Transverse colon (tissue), 4 donors: ENCODE measurements at places on chromosomes 1 and 21. TPM values are rescaled to one million over a fixed set of nuclear protein-coding genes. Genes with fewer than 3 reads are reported as not detected.

The SPRR2G gene
- total RNA-seq, result not detected

The KRTAP21-2 gene
- total RNA-seq, result not detected

The CFHR4 gene
- not detected for total RNA-seq

The KIF26B gene
- total RNA-seq, result 0.41 TPM

The EDARADD gene
- total RNA-seq, result not detected

The RIIAD1 gene
- total RNA-seq, result not detected

The PGLYRP3 gene
- not detected for total RNA-seq

The NT5C1A gene
- not detected for total RNA-seq

The APP gene
- 1,291 TPM for total RNA-seq

The BCL2L15 gene
- total RNA-seq, result 51.3 TPM

The LYPD8 gene
- 585 TPM for total RNA-seq

The SH3GLB1 gene
- 52.5 TPM for total RNA-seq

The ELF3 gene
- 1,486 TPM for total RNA-seq

The CFAP74 gene
- not detected for total RNA-seq

The CD164L2 gene
- total RNA-seq, result not detected

The ACTL8 gene
- total RNA-seq, result not detected

The SSR2 gene
- 275 TPM for total RNA-seq

- H3K27me3 ChIP-seq, result no peaks in the 10 kb centered on the region
- no peak overlapping the region for H3K4me3 ChIP-seq
- no peak overlapping the region for H3K27ac ChIP-seq
- peaks cover 54% of the 10 kb centered on the region for H3K4me1 ChIP-seq
- no peaks in the 10 kb centered on the region for H3K36me3 ChIP-seq
Measured at GRCh38 chr1:62722796-62723195, 34.6 kb upstream of the DOCK7 start.

- no peaks in the 10 kb centered on the region for H3K36me3 ChIP-seq
- H3K27me3 ChIP-seq, result peaks cover 47% of the 10 kb centered on the region
- DNase-seq, result peak; percentile 7
- no peak overlapping the region for H3K27ac ChIP-seq
- H3K4me1 ChIP-seq, result peaks cover 5% of the 10 kb centered on the region
Measured at GRCh38 chr1:3663999-3664699, 11.8 kb downstream of the TP73 start.

GRCh38 chr1:69315823-69316222 is 251.9 kb upstream of the LRRC7 start:
- no peaks in the 10 kb centered on the region for H3K4me1 ChIP-seq
- no peak overlapping the region for H3K27ac ChIP-seq
- no peaks in the 10 kb centered on the region for H3K27me3 ChIP-seq
- H3K36me3 ChIP-seq, result no peaks in the 10 kb centered on the region

- DNase-seq, result peak; percentile 50
- H3K4me1 ChIP-seq, result peaks cover 46% of the 10 kb centered on the region
- no peaks in the 10 kb centered on the region for H3K36me3 ChIP-seq
- no peaks in the 10 kb centered on the region for H3K27me3 ChIP-seq
- peak overlapping the region; percentile 91 for H3K27ac ChIP-seq
- no peak overlapping the region for H3K4me3 ChIP-seq
Measured at GRCh38 chr1:28249013-28249865, 10.1 kb upstream of the SESN2 start.

DNA sequence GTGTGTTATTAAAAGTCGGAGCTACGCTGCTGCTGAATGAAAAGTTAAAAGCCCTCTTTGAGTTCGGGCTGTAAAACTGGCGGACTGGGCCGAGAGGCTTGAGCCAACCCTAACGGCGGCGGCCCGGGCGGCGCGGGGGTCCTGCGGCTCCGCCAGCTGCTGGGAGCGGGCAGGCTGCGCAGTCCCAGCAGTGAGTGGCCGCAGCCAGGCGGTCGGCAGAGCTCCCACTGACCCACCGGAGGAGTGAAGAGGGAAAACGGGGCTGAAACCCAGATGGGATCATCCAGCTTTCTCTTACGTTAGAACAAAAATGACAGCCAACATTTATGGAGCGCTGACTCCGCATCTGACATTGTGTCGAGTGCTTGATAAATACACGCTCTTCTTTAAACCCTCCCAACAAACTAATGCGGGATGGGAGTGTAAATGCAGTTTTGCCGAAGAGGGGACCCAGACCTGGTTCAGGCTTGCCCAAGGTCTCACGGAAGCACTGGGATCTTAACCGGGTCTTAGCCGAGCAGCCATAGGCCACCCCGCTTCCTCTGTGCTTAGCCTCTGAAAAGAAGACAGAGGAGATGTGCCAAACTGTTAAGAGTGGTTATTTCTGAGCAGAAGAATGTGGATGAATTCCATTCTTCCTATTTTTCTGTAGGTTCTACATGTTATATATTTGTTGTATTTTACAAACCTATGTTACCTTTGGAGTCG is 3.5 kb downstream of the GRHL3 start:
- no peak for DNase-seq
- peaks cover 23% of the 10 kb centered on the region for H3K4me1 ChIP-seq
- H3K27me3 ChIP-seq, result peaks cover 37% of the 10 kb centered on the region
- peak overlapping the region; percentile 46 for H3K4me3 ChIP-seq

- no peaks in the 10 kb centered on the region for H3K4me1 ChIP-seq
- H3K4me3 ChIP-seq, result no peak overlapping the region
- no peaks in the 10 kb centered on the region for H3K27me3 ChIP-seq
Measured at GRCh38 chr1:172602706-172603105, 56.2 kb upstream of the FASLG start.

DNA sequence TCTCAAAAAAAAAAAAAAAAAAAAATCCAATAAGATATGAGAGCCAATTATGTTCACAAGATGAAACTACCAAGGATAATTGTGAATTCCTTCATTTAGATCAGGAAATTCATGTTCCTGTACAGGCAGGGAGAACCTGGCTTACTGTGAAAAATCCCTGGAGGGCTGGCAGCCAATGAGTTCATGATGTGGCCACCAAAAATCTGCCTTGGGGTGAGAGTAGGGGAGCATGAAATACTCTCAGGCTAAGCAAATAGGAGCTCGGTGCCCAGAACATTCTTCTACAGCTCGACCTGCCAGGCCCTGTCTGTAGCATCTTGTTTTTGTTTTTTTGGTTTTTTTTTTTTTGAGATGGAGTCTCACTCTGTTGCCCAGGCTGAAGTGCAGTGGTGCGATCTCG is 50.1 kb downstream of the PIK3CD start:
- H3K4me3 ChIP-seq, result no peak overlapping the region

- H3K4me3 ChIP-seq, result no peak overlapping the region
- no peak overlapping the region for H3K27ac ChIP-seq
- H3K36me3 ChIP-seq, result no peaks in the 10 kb centered on the region
- no peaks in the 10 kb centered on the region for H3K4me1 ChIP-seq
- no peak for DNase-seq
Measured at GRCh38 chr1:58469016-58469415, 77.5 kb downstream of the OMA1 start.

- peak; percentile 74 for DNase-seq
- H3K36me3 ChIP-seq, result no peaks in the 10 kb centered on the region
- no peaks in the 10 kb centered on the region for H3K27me3 ChIP-seq
- peaks cover 11% of the 10 kb centered on the region for H3K4me1 ChIP-seq
- H3K4me3 ChIP-seq, result no peak overlapping the region
Measured at GRCh38 chr21:36159356-36159921, 2.8 kb downstream of the DOP1B start.

DNA sequence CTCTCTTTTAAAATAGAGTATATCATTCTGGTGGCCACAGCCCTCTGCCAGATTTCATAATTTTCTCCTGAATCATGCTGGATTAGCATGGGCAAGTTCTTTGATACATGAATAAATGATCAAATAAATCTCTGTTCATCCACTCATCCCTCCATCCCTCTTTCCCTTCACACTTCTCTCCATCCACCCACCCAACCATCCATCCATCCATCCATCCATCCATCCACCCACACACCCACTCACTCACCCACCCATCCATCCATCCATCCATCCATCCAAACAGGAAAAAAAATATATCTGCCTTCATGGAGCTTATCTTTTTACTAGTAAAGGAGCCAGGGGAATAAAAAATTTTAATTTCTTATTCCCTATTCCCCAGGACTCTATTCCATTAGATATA is 49.3 kb downstream of the URB2 start:
- no peak for DNase-seq
- no peaks in the 10 kb centered on the region for H3K36me3 ChIP-seq

GRCh38 chr1:86872086-86872485 is 41.8 kb downstream of the SELENOF start:
- no peaks in the 10 kb centered on the region for H3K36me3 ChIP-seq
- DNase-seq, result no peak
- H3K27ac ChIP-seq, result no peak overlapping the region
- no peak overlapping the region for H3K4me3 ChIP-seq
- no peaks in the 10 kb centered on the region for H3K27me3 ChIP-seq
- no peaks in the 10 kb centered on the region for H3K4me1 ChIP-seq

DNA sequence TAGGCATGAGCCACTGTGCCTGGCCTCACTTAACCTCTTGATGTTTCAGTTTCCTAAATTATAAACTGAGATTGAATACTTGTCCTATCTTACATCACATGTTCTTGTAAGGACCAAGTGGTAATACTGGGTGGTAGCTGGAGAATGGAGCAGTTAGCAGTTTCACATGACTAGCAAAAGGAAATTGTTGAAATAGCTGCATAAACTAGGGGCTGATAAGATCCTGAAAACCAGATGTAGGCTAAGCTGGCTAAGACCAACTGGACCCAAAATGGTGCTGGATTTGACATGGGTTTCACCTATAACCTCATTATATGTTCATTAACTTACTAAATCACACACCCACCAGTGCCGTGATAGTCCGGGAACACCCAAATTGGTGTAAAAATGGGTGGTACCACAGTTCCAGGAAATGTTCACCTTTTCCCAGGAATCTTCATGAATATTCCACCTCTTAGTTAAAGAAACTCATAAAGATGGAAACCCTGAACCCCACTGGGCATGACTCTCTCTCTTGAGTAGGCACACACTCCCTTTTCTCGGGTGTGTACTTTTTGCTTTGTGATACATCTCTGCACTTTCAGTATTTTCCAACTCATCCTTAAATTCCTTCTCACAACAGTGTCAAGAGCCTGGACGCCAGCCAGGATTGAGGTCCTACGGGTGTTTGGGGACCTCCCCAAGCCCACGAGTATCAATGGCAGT is at the start of gene PAPPA2:
Gene PAPPA2 (plus strand): TSS at position 502 of the 705 bp plus-strand sequence. CDS start 93,148 bp downstream, outside the sequence.
- no peak for DNase-seq
- H3K27ac ChIP-seq, result no peak within 1 kb of the TSS
- no peak within 1 kb of the TSS for H3K4me3 ChIP-seq
- no peaks in the 10 kb centered on the region for H3K27me3 ChIP-seq
- H3K36me3 ChIP-seq, result no peaks in the 10 kb centered on the region

DNA sequence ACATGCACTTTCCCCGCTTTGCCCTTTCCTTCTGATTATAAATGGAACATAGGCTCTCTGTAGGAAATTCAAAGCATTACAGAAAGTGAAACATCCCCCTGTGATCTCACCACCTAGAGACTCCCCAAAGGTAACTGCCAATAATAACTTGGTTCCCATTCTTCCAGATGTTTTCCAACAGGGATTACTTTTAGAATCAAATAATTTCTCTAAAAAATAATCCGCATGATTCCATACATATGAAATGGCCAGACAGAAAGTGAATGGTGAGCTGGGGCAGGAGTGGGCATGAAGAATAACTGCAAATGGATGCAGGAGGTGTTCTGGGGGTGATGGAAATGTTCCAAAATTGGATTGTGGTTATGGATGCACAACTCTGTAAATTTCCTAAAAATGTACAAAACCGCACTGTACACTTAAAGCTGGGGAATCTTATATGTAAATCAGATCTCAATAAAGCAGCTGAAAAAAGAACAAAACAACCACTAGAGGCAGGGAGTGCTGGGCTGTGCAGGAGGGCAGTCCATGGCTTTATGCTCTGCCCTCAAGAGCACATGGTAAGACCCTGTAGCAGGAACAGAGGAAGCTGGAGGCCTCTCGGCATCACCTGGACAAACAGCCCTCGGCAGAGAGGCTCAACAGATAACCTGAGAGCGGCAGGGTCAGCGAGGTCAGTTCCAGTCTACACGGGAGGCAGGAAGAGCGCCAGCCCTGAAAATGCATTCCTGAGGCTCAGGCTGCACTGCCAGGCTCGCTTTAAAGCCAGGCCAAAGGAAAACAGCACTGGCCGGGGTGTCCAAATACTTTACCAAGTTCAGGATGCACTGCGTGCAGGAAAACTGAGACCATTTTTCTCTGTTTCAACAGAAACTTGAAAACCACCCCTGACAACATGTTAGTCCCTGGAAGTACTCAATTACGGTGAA is 39.7 kb downstream of the CAPZB start:
- peak overlapping the region; percentile 93 for H3K27ac ChIP-seq
- no peaks in the 10 kb centered on the region for H3K36me3 ChIP-seq
- no peak overlapping the region for H3K4me3 ChIP-seq
- H3K4me1 ChIP-seq, result peaks cover 67% of the 10 kb centered on the region

GRCh38 chr1:240134596-240134995 is 42.9 kb downstream of the FMN2 start:
- no peak for DNase-seq
- H3K27ac ChIP-seq, result no peak overlapping the region
- H3K4me3 ChIP-seq, result no peak overlapping the region
- no peaks in the 10 kb centered on the region for H3K36me3 ChIP-seq

DNA sequence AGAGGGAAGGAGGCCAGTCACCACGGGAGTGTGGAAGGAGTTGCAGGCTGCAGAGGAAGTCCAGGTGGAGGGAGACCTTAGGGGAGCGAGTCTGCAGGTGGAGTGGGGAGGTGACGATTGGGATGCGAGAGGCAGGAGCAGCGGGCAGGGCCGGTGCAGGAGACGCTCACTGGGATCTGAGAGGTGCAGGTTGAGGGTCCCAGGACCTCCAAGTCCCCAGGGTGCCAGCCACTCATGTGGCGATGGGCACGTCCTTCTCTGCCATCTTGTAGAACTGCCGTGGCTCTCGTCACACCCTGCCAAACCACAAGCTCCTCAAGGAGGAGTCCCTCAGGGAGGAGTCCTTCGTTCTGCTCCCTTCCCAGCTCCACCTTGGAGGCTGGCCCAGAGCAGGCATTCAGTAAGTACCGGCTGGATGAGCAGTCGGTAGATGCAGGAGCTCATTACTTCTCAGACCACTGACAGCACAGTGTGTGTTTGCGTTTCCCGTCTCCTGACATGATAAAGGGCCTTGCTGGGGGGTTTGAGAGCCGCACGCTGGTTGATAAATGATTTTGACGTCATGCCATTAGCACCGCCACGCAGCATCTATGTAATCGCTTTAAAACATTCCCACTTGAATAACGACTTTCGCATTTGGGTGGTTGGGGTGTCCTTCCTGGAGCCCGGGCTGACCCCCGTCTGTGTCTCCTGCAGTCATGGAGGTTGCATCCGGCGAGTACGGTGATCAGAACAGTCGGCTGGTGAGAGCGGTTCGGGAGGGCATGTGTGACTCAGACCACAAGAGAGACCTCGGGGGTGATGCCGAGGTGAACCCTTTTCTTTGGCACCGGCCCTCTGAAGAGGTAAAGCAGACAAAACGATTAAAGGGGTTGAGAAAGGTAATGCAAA is 27.8 kb downstream of the TFF3 start:
- no peak for DNase-seq
- no peaks in the 10 kb centered on the region for H3K27me3 ChIP-seq
- H3K36me3 ChIP-seq, result peaks cover 9% of the 10 kb centered on the region
- no peak overlapping the region for H3K4me3 ChIP-seq
- no peak overlapping the region for H3K27ac ChIP-seq
- no peaks in the 10 kb centered on the region for H3K4me1 ChIP-seq
